Activated CD4-positive, alpha-beta memory T cell treated with anti-CD3 and anti-CD28 coated beads for 36 hours (primary cell): ENCODE measurements at places on chromosomes 5 and 9.

GRCh38 chr9:35908504-35909125 lies 675 bp upstream of the SPAAR start:
- no peak for DNase-seq

GRCh38 chr5:67686746-67687145 lies 490.1 kb upstream of the CD180 start:
- DNase-seq: no peak

DNA sequence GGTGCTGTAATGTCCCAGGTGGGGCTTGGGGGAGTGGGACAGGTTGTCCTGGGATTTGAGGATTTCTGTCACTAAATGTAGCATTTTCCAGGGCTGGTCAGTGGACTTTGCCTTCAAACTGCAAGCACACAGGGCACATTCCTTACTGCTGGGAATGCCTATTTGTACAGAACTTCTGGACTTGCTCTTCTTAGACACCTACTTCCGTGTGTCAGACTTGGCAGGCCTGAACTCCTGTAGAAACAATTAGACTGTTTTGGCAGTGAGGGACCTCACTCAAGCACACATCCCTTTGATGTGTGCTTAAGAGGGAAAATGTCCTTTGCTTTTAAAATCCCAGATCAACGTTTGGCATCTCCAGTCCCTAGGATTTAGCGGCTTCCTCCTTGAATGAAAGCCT lies 192.2 kb downstream of the PAPPA start:
- DNase-seq: no peak

- DNase-seq: no peak
Observed at GRCh38 chr9:18605766-18606180, 131.8 kb downstream of the ADAMTSL1 start.

- no peak for DNase-seq
Observed at GRCh38 chr5:161865510-161865909, 17.6 kb downstream of the GABRA1 start.

- DNase-seq: no peak
Observed at GRCh38 chr9:111151537-111151936, 113.3 kb upstream of the LPAR1 start.

- no peak for DNase-seq
Observed at GRCh38 chr5:156835905-156836304, 14.2 kb upstream of the PPP1R2B start.

DNA sequence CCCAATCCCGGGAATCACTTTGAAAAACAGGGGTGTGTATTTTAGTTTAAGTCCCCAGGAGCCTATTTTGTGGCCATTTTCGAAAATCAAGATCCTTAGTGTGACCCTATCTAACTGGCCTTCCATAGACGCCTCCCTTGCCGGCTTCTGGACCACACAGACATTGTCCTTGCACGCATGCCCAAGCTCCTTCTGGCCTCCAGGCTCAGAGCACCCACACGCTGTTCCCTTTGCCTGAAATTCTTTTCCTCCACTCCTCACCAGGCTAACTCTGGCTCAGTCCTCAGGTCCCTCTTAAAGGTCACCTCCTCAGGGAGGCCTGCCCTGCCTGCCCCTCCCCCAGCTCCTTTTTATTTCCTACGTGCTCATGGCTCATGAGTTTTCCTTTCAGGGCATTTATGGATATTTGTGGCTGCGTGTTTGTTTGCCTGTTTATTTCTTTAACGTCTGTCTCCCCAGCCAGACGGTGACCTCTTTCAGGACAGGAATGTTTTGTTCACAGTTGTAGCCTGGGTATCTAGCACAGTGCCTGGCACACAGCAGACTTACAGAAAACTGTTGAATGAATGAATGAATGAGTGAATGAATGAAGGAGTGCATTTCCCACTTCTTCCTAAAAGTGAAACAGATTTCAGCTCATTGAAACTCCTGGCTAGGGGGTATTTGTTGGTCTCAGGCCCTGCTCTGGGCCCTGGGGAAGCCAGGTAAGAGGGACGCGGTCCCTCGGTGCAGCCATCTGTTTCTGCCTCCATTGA lies 79.1 kb upstream of the IER5L start:
- no peak for DNase-seq

DNA sequence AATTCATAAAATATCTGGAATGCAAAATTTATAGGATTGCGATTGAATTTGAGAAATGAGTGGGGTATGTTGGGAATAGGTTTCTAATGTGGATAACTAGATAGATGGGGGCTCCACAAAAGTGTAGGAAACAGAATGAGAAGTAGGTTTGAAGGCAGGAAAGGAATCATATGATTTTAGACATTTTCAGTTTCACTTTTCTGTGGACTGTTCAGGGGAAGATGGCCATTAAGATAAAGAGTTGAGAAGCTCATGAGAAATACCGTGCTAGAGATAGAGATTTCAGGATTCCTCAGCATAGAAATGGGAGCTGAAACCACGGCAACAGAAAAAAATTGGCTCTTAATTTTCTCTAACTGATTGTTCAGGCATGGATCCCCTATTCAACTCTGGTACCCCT lies 163.4 kb upstream of the CD180 start:
- no peak for DNase-seq

DNA sequence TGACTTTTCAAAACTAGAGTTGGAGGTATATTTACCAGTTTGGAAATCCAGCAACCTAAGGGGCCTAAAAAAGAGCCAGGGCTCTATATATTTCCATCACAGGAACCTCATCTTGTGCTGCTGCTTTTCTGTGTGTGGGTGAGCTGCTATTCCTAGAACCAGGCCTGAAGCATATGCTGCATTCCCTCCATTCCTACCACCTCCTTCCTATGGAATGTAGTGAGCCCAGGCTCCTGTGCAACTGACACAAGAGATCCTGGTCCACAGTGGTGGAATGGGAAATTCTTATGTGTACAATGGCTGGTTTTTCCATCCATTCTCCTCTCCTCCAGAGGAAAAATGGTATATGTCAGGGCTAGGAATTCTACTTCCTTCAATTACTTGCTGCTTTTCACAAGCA lies 39.1 kb downstream of the SPEF2 start:
- no peak for DNase-seq

- DNase-seq: no peak
Observed at GRCh38 chr9:15253786-15254185, 53.2 kb downstream of the TTC39B start.

DNA sequence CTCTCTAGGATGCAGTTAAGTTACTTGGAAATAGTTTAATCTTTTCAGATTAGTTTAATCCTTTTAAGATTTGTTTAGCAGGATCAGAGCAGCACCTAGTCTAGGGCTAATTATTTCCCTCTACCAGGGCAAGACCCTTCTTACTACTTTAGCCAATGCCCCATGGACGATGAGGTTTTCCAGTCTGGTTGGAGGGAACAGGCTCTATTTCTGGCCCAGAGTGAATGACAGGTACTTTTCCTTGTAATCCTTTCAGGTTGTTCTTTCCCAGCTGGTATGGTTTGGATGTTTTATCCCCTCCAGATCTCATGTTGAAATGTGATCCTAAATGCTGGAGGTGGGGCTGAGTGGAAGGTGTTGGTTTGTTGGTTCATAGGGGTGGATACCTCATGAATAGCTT lies 27.2 kb downstream of the PTTG1 start:
- DNase-seq: no peak

DNA sequence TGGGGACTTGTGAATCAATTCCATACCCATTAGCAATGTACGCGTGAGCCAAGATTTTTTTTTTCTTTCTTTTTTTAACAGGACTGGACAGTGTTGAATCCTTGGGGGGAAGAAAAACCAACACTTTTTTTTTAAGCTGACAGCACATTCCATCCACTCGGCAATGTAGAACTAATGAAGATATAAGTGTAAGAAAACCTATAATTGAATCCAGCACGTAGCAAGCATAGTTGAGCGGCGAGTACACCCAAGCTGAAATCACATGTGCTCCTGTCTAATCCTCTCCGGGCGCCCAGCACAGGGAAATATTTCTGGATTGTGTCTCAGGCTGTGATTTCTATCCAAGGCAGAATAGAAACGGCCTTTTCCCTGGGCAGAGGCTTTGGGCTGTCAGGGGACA lies 118.2 kb downstream of the BOD1 start:
- no peak for DNase-seq

GRCh38 chr5:76402251-76402885 lies 717 bp upstream of the IQGAP2 start:
- peak; percentile 94 for DNase-seq

GRCh38 chr5:180071531-180072255 lies at the start of gene RNF130:
TSS of gene RNF130 (minus strand) at chr5:180071759. CDS start at chr5:180071702, 57 bp downstream.
- peak; percentile 91 for DNase-seq

GRCh38 chr5:175463641-175464040 lies 14.7 kb upstream of the SFXN1 start:
- no peak for DNase-seq

GRCh38 chr5:90930756-90931431 lies 372.3 kb downstream of the ADGRV1 start:
- DNase-seq: no peak

DNA sequence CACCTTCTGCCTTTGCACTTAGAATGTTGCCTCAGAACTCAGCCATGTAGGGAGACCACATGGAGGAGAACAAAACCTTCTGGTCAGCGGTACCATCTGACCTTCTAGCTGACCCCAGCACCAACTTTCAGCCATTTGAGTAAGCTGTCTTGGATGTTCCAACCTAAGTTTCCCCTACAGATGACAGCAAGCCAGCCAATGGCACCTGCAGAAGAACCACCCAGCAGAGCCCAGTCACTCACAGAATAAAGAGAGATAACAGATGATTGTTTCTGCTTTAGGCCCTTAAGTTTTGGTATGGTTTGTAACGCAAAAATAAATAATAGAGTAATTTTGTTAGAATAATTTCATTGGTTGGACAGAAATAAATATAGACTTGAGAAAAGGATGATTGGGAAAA lies 10.4 kb downstream of the DNAH5 start:
- DNase-seq: no peak

DNA sequence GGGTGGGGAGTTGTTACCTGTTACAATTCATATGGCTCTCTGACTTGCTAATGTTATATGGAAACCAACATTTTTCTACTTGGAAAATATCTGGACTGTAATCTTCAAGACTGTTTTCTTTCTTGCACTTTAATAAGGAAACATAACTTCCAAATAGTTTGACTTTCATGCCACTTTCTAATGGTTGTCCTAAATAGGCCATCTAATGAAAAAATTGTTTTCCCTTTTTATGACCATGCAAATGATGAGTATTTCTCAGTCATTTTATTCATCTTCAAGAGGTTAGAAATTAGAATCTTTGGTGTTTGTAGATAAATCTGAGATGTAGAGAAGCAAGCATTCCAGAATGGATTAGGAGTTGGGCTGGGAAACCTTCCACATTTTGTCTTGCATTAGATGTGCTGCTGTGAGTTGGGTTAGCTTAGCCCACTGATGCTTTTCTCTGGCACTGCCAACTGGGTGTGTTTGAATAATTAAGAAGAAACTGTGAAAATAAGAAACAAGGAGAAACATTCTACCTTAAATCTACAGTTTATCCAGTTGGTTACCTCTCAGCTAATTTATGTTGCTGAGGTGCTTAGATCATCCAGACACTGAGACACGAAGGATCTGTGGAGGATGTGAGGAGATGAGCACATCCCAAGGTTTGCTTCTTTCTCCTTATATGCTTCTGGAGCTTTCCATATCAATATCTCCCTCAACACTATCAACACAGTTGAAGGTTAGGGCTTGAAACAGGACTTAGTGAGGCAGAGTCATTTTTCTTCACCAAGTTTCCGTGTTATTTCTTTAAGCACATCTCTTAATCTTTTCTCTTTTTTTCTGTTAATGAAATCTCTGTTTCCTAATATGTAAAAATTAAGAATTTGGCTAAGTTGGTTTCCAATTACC lies 2.7 kb downstream of the RASGRF2 start:
- DNase-seq: no peak

GRCh38 chr9:114185570-114186490 lies 30.5 kb downstream of the COL27A1 start:
- DNase-seq: no peak

DNA sequence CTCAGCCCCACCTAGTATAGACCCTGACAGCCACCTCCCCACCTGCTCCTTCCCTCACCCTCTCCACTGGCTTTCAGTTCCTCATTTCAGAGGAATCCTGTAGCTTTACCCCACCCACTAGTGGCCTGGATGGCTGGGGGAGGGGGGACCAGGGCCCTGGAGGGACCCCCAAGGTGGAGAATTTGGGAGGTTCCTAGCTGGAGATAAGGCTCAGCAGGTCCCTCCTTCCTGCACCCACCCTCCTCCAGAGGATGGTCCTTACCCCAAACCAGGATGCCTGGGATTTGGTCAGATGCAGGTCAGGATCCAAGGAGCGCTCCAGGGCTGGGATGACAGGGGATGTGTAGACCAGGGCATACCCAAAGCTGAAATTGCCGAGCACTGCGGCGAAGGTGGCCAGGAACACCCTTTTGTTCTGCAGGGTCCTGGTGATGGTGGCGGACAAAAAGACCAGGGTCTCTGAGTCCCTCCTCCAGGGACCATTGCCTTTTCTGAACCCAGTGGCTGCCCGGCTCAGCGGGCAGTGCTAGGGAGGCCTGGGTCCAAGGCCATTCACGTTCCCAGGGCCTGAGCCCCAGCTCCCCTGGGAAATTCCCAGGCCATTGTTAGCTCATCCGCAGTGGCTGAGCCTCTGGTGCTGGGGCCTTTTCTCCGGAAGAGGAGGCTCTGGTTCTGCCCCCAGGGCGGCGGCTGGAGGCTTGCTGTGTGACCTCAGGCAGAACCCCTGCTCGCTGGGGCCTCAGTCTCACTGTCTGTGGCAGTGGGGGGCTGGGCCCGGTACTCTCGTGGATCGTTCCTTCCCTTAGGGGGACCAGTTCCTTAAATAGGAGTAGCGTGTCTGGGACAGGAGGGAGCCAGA lies 678 bp downstream of the SLC2A6 start:
- DNase-seq: peak; percentile 22

DNA sequence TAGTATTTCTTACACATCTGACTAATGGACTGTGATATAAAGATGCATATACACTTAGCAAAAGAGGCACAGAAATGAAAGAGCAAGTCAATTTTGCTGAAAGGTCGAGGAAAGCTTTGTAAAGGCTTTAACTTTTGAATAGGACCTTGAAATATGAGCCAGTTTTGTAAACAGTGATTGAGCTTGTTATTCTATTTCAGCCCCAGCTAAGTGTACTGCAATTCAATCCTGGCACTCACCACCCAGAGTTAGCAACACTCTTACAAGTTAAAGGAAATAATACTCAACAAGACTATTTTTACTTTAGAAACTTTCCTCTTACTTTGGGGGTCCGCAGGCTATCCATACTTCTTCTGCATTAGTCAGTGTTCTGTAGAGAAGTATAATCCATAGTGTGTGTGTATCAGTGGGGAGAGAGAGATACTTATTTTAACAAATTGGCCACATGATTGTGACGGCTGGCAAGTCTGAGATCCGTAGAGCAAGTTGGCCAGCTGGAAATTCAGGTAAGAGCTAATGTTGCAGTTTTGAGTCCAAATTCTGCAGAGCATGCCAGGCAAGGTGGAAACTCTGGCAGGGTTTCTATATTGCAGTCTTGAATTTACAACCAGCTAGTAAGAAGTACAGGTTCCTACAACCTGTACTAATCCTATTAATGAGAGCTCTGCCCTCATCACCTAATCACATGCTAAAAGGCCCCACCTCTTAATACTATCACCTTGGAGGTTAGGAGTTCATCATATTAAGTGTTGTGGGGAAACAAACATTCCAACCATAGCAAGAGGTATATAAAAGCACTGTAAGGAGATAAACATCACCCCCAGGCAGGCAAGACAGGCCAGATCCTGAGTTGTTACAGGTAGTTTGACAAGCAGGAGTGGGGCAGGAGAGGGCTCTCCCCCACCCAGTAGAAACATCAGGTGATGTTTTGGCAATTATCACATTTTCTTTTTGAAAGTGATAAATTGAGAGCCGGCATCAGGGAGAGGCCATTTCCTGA lies 33.6 kb downstream of the IL7R start:
- DNase-seq: no peak
